Stimulated activated CD4-positive, alpha-beta T cell treated with anti-CD3 and anti-CD28 coated beads, Interleukin-4, amount 100 ng/mL, for 4 hours (primary cell): ENCODE measurements at places on chromosomes 3 and 15.

- no peak for DNase-seq
Observed at GRCh38 chr3:119538772-119539171, 20.6 kb downstream of the CD80 start.

DNA sequence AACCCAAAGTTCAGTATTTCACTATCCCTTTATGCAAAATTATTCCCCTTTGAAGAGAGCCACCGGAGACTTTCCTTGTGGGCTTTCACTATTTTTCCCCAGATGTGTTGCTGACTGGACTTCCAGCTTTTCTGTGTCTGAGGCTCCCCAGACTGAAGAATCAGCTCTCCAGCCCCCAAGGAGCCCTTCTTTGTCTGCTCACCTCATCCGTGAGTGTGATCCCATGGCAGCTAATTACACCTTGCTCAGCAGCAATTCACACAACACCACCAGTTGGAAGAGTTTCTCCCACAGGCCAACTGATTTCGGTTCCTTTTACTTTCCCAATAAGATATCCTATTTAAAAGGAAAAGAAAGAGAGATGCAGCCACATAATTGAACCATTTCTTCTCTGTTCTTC is 249.5 kb upstream of the TRIM42 start:
- DNase-seq = no peak

DNA sequence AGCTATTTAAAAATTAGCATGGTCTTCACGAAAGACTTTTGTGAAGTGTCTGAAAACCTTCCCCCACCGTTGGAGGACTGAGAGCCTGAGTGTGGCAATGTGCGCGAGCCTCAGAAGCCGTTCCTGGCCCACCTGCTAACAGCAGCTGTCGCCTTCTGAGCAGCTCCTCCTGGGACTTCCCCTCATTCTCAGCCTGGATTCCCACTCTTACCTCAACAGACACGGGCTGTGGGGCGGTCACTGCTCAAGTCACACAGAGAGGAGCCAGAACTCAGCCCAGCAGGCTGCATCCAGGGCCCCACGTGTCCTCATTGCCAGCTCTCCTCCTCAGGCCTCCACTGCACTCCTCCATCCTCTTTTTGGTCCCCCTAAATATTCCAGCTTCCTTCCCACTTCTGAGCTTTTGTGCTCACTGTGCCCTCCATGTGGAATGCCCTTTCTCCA is 7.8 kb downstream of the DNASE1L3 start:
- DNase-seq = no peak

GRCh38 chr3:177777699-177778098 is 580.4 kb upstream of the TBL1XR1 start:
- DNase-seq = peak; percentile 38

- DNase-seq = no peak
Observed at GRCh38 chr3:24416224-24416623, 78.4 kb downstream of the THRB start.

DNA sequence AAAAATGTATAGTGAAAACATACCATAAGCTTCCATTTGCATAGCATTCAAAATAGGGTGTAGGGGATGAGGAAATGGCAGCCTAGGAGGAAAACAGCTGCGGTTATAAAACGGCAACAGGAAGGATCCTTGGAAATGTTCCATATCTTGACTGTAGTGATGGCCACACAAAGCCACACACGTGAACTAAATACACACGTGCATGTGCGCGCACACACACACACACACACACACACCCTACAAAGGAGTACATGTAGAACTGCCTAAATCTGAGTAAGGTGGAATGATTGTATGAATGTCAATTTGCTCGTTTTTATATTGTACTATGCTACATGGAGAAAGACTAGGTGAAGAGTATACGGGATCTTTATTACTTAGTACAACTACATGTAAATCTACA is 3.9 kb upstream of the IREB2 start:
- DNase-seq = no peak

- DNase-seq = no peak
Observed at GRCh38 chr3:9153904-9154619, 95.4 kb downstream of the SRGAP3 start.

DNA sequence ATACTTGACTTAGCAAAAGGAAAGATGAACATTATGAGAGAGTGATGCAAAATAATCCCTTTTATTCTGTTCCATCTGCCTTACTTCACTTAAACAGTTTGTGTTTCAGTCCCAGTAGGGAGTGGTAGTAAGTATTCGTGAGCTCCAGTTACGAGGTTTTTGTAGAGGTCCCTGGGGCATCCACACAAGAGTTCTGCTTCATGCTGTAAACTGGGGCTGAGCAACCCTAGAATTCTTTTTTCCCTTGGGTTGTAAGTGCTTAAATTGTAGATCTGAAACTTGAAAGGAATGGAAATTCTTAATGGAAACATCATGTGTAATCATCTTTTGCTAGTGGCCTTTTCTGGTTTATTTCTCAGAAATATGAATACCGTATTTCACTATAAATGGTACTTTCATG is 79.5 kb downstream of the SEMA6D start:
- DNase-seq = no peak

GRCh38 chr15:76865548-76865991 is 39.6 kb downstream of the SCAPER start:
- DNase-seq = no peak

DNA sequence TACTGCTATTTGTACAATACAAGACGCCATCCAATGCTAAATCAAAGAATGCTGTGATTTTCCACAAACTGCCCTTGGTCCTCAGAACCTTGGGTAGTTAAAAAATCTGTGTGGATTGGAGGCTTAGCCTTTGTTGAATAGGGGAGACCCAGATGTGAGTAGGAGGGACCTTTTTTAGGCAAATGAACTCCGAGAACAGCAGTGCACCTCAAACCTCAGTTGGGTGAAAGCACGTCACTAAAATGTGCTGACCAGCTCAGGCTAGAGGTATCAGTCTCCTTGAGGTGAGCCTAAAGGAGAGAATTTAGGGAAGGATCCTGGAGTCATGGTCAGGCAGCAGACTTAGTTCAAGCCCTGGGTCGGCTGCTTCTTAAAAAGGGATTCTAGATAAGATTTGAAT is 200.7 kb downstream of the SOX2 start:
- no peak for DNase-seq

GRCh38 chr15:57387564-57388076 is 11.3 kb downstream of the CGNL1 start:
- no peak for DNase-seq

DNA sequence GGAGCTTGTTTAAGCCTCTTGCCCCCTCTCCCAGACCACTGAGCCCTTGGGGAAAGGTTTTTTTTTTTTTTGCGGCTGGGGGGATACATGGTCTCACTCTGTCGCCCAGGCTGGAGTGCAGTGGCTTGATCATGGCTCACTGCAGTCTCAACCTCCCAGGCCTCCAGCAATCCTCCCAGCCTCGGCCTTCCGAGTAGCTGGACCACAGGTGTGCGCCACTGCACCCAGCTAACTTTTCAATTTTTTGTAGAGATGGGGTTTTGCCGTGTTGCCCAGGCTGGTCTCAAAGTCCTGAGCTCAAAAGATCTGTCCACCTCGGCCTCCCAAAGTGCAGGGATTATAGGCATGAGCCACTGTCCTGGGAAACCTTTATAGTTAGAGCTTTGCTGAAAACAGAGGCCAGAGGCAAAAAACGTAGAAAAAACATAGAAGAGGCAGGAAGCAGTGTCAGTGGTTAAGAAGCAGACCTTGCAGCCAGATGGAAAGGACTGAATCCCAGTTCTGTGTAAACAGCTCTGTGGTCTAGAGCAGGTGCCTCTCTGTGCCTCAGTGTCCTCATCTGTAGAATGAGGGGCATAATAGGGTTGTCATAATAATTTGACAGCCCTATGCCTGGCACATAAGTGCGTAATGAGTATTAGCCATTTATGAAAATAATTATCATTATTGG is 33.1 kb downstream of the CMTM7 start:
- no peak for DNase-seq

GRCh38 chr15:84955089-84955848 is 26.4 kb upstream of the PDE8A start:
- DNase-seq = peak; percentile 29

DNA sequence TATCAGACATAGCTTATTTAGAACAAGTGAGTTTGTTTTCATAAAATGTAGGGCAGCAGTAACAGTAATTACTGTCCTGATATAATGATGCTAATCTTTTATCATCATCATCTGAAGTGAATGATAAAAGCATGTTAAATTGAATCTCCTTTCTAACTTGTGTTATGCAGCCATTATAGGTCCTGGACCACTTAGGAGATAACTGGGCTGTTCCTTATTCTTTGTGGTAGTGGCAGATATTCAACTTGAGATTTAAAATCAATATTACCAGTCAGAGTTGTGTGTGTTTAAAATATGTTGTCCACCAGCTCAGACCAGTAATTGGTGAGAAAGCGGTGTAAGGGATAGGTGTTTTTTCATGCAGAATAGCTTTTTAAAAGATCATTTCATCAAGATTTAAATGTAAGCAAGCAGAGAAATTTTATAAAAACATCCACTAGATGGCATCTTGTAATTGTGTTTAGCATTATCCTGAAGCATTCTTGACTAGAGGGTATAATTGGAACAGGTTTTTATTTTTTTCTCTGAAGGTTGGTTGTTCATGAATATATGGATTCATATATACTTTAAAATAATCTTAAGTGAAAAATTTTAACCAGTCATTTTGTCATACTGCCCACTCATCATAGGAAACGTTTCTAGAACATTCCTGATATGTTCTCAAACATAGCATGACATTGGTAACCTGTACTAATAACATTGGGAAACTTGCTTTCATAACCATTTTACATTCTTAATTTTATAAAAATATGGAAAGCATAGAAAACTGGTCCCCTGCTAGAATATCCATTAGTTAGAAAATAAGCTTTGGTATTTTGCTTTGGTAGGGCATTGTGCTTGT is 153.9 kb downstream of the BBX start:
- no peak for DNase-seq

GRCh38 chr15:85150130-85150480 is 168.4 kb downstream of the PDE8A start:
- DNase-seq = no peak

DNA sequence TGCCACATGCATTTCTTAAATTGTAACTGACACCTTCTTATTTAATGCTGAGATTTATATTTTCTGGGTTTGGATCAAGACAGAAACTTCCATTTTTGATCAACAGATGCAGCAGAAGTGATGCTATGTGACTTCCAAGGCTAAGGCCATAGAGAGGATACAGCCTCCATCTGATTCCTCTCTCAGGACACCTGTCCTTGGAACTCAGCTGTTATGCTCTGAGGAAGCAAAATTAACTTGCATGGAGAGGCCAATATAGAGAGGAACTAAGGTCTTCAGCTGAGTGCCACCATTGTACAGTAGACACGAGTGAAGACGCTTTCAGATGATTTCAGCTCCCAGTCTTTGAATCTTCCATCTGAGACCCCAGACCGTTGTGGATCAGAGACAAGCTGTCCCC is 296.9 kb upstream of the TBL1XR1 start:
- DNase-seq = no peak

- no peak for DNase-seq
Observed at GRCh38 chr3:32508711-32509110, 6.1 kb upstream of the CMTM6 start.

DNA sequence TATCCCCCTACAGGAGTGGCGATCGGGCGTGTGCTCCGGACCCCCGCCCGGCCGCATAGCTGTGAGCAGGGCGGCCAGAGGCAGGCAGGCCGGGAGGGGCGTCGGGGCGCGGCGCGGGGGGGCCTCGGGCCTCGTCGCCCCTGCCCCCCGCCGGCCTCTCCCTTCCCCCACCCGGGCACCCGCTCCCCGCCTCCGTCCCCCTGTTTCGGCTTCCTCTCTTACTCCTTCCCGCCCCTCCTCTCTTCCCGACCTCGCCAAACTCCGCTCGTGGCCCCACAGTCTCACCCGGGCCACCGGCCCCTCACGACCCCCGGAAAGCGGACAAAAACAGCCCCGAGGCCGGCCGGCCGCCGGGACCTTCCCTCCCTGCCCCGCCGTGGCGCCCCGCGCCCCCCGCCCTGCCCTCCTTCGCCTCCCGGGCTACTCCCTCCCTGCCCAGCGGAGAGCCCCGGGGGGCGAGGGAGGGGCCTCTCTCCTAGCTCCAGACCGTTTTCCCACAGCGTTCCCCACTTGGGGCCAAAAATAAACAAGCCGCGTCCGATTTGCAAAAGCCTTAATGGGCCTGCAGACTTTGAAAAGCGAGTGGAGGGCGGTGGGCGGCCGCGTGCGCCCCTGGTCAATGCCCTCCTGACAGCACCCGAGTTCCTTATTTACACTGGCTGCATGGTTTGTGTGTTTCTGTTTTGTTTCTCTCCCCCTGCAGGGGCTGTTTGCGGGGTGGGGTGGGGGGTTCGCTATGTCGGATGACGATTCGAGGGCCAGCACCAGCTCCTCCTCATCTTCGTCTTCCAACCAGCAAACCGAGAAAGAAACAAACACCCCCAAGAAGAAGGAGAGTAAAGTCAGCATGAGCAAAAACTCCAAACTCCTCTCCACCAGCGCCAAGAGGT is 1.0 kb downstream of the UBE2E1 start:
- DNase-seq = no peak

GRCh38 chr3:178508443-178508825 is 27.8 kb upstream of the KCNMB2 start:
- DNase-seq = no peak

GRCh38 chr15:100729461-100729860 is 127.1 kb downstream of the ASB7 start:
- no peak for DNase-seq

- no peak for DNase-seq
Observed at GRCh38 chr3:109995377-109995776, 658.0 kb upstream of the DPPA4 start.

DNA sequence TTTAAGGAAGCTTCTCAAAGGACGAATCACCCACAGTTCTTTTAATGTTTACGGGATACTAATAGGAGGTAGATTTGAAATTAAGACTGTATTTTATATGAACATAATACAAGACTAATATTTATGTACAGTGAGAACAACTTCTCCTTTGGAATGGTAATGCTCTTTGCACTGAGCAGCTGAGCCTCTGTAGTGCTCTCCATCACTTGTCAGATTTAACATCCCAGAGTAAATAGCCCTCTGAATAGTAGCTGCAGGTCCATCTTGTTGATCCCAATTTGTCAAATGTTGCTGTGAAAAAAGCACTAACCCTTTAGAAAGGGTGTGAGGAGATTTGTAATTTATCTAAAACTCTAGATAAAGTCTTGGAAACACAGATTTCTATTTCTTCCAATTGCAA is 351.4 kb upstream of the KCNMB2 start:
- DNase-seq = no peak

DNA sequence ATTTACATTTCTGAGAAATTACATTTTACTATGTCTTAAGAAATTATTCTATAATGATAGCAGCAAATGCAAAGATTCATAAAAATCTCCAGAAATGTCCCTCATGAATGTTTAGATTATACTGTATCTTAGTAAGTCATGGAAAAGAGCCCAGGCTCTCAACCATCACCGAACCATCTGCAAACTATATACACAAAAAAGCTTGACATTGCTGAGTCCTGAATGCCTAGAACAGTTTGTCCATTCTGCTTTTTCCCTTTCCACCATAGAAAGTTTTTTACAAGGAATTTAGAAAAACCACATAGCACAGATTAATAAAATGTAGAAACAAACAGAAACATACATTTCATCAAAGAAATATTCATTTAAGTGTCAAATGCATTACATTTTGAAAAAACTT is 83.6 kb downstream of the MYO9A start:
- DNase-seq = no peak
